ENCODE measurements at places on chromosomes 3 and 15.

DNA sequence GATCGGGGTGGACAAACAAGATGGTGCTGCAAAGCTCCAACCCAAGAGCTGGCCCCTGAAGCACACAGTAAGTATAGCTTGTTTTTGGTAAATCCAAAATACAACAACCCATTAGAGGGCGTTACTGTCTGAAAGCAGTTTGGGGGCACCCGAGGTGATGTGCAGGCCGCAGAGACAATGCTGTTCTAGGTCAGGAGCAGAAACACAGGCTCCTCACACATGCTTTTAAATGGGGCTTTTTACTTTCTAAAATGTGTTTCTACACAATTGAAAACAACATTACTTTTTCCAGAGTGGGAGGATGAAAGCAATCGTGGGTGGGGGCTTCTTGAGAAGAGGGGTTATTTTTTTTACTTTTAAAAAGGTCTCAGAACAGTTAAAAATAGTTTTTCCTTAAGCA, 1029.3 kb upstream of the CFAP20DC start:
- peak; percentile 13 for DNase-seq

- DNase-seq, result no peak
Measured at GRCh38 chr15:32718227-32718820, 520 bp downstream of the GREM1 start.

DNA sequence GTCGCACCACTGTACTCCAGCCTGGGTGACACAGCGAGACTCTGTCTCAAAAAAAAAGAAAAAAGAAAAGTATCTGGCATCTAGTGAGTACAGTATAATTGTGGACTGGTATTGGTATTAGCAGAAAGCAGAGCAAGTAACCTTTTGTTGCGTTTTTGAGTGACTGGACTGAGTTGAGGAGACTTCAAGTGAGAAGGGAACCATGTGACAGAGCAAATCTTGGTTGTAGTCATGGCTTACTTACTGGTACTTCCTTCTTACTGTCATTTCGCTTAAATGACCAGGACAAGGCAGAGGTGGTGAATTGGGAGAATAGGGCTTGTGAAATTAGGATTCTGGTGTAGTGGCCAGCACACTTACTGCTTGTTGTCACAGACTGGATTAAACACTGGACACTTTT, 20.6 kb downstream of the RTF1 start:
- no peak for DNase-seq

DNA sequence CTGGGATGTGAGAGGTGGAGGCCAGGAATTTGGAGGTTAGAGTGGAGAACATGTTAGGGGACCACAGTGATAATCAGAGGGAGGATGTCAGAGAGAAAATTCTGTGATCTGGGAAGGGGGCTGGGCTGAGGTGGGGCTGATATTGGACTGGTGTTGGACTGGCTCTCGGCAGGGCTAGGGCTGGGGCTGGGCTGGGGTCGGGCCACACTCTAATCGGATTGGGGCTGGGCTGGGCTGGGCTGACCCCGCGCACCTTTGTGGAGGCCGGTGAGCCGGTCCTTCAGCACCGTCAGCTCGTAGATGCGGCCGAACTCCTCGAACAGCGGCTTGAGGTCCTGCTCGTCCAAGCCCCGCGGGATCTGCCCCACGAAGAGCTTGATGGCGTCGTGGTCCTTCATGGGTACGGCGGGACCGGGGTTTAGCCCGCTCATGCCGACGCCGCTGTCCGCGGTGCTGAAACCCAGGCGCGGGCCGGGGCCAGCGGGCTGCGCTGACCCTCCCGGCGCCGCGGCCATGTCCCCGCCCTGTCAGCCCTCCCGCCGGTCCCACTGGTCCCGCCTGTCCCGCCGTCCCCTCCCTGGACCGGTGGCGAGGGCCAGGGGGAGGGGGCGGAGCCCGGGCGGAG, 485 bp downstream of the CELF6 start:
- DNase-seq, result peak; percentile 53

- no peak for DNase-seq
Measured at GRCh38 chr3:43481375-43481774, 140.4 kb downstream of the ANO10 start.

DNA sequence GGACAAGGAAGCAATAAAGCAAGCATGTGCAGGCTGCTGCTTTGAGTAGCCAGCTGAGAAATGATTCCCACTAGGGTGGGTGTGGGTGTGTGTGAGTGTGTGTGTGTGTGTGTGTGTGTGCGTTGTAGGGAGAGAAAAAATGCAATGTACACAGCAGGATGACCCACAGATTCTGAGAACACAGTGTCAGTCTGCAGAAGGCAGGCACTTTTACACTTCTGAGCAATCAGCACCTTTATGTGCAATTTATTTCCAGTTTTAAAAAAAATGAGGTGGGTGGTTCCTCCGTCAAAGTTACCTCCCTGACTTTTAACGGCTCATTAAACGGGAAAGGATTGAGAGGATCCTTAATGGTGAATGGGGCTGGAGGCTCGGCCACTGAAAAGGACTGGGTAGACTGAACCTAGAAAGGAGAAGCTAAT, 38.5 kb upstream of the LIPC start:
- DNase-seq, result no peak

DNA sequence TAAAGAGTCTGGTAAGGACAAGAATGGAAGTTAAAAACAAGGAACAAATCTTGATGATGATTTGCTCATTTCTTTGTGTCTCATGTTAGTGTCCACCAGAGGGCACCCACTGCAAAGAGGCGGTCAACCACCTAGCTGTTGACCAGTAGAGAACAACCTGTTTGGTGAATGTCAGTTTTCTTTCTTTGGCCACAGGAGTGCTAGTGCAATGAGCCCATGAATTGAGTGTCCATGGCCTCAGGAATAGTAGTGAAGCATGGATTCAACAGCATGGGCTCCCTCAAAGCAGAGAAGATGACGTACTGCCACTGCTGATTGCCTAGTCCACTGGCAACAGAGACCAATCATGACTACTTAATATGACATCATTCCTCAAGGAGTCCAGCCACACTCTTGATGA, 10.7 kb upstream of the CNTN6 start:
- DNase-seq, result no peak

DNA sequence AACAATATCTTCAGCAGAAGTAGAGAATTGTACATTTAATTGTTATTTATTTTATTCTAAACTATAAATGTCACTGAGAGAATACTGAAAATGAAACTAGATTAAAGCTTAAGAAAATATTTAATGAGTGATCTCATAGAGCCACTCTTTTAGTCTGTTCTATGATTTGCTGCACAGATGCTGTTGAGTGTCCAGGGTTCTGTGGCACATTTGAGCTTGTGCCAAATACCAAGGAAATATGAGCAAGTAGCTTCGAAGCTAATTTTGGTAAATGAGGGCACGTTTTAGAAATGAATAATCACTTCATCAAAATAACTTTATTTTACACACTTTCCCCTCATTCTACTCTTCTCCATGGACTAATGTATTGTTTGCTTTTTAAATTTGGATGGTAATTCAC, 53.6 kb upstream of the THRB start:
- no peak for DNase-seq

- DNase-seq, result no peak
Measured at GRCh38 chr3:187810021-187810446, 64.8 kb upstream of the BCL6 start.

DNA sequence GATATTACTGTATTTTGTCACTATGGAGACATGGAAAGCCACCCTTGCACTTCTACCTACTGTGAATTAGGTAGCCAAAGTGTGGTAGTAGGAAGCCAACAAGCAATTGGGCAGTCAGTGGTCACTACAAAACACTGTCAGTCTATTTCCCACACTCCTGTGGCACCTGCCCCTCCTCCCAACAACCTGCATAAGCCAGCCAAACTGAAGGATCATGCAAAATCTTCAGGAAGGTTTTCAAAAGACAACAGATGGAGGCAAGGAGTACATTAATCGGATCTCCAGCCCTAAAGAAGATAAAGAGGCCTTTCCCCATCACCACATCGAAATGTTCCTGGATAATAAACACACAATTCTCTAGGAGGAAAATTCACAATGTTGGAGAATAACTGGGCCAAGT, 11.9 kb downstream of the POMGNT2 start:
- no peak for DNase-seq

DNA sequence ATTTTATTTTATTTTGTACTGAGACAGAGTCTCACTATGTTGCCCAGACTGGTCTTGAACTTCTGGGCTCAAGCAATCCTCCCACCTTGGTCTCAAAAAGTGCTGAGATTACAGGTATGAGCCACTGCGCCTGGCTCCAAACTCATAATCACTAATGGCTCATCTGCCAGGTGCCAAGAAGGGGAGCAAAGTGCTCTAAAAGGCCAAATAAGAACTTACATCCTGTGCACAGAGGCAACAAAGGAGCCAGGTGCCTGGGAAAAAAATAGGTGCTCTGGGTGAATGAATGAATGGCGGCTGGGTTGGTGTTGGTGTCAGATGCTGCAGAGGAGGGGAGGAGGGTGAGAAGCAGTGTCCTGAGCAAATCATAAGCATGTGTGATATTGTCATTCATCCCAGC, 25.9 kb upstream of the ADAMTS7 start:
- DNase-seq, result no peak

GRCh38 chr3:181921220-181921619, 209.5 kb downstream of the SOX2 start:
- DNase-seq, result no peak

GRCh38 chr3:45776611-45777010, 19.7 kb downstream of the SLC6A20 start:
- no peak for DNase-seq

DNA sequence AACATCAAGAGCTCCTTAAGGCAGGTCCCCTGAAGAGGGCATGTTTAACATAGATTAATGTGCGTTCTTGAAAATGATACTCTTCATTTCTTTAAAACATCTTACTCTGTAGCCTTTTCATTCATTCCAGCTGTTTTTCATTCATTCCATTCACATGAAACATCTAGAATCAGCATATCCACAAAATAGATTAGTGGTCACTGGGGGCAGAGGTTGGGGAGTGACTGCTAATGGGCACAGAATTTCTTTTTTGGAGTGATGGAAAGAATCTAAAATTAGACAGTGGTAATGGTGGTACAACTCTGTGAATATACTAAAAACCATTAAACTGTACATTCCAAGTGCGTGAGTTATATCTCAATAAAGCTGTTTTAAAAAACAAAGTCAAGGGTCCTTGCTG, 15.4 kb upstream of the CXCR6 start:
- no peak for DNase-seq

DNA sequence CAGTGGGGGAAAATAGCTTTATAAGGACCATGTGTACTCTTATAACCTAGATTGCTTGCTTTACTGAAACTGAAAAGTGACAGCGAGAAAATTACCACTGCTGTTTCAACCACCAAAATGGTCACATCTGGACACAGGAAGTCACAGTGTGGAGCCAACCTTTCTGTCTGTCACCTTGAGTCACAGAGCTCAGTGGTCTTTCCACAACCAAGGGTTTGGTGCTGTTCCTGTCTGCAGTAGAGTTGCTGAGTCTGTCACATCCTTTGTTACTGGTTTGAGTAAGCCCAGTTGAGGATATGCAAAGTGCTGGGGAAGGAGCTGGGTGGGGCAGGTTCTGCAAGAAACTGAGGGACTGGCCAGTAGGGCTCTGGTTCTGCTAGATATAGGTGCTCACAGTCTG, 139.1 kb upstream of the EIF1B start:
- no peak for DNase-seq
